ENCODE measurements at places on chromosomes 11 and 22.

DNA sequence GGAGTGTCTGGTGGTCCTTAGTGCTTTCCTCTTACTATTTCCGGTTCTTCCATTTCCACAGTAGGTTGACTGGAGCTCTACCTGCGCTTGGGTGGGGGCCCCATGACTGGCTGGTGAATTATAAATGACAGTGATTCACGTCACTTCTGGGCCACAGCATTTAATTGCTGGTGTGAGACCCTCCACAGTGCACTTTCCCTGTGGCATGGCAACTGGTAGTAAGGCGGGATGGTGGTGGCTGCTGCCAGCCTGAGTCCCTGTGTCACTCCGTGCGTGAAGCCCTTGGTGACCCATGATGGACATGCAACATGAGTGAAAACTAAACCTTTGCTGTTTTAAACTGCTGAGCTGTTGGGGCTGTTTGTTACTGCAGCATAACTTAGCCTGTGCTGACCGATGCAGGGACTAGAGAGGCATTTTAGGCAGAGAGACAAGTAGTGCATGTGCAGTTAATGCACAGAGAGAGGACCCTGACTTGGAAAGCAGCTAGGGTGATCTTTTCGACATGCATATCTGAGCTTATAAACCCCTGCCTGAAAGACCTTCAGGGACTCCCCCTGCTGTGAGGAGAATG, 3.1 kb downstream of the PRDM11 start:
- no peak for ATAC-seq

GRCh38 chr11:1519028-1520010, 32.7 kb upstream of the MOB2 start:
- ATAC-seq: no peak

- no peak for ATAC-seq
These were observed 23.5 kb downstream of the BBOX1 start for GRCh38 chr11:27064086-27064485.

GRCh38 chr11:25536289-25536688, 795.6 kb upstream of the ANO3 start:
- ATAC-seq: no peak

GRCh38 chr11:100734743-100735527, 47.8 kb downstream of the ARHGAP42 start:
- no peak for ATAC-seq

GRCh38 chr11:67315325-67315909, 12.1 kb downstream of the SSH3 start:
- no peak for ATAC-seq

- no peak for ATAC-seq
These were observed 861.4 kb upstream of the RAG2 start for GRCh38 chr11:37459456-37459855.

GRCh38 chr11:66226101-66226500, 42.3 kb upstream of the RAB1B start:
- ATAC-seq: no peak

DNA sequence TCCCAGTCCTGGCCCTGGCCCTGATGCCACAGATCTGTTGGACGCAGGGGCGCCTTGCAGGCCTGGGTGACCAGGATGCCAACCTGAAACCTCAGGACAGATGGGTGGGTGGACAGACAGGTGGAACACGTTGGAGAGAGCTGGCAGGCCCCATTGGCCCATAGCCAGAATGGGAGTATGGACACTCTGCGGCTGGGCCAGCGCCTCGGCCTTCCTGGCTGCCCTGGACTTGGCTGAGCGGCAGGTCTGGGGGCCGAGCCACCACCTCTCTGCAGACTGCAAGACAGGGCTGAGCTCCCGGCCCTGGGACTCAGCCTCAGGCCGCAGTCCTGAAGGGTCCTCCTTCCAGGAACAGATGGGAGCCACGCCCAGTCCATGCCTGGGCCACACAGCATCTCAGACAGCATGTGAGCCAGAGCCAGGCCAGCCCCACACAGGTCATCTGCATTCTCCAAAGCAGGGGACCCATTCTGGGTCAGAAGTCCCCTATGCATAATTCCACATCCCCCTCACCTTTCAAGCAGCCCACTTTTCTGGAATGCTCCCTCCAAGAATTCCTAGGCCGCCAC, 14.1 kb downstream of the WNT7B start:
- no peak for ATAC-seq

DNA sequence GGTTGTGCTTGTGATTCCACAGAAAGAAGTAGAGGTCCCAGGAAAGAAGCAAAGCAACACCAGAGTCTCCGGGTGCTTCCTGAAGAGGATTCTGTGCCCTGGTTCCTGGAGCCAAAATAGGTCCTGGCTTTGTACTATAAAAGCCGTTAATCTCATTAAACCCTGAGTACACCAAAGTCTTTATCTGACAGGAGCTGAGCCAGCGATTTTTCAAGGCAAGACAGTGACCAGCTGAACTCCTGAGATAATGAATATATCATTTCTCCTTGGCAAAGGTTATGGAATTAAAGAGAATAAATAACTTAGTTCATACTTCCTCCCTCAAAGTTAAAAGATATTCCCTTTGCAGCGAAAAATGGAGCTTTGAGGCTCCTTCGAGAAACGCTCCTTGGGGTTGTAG, 5.2 kb downstream of the TMEM138 start:
- ATAC-seq: no peak

- no peak for ATAC-seq
These were observed 38.0 kb upstream of the IL17RA start for GRCh38 chr22:17046566-17047348.

GRCh38 chr22:40749829-40750228, 69.3 kb downstream of the SLC25A17 start:
- ATAC-seq: no peak

DNA sequence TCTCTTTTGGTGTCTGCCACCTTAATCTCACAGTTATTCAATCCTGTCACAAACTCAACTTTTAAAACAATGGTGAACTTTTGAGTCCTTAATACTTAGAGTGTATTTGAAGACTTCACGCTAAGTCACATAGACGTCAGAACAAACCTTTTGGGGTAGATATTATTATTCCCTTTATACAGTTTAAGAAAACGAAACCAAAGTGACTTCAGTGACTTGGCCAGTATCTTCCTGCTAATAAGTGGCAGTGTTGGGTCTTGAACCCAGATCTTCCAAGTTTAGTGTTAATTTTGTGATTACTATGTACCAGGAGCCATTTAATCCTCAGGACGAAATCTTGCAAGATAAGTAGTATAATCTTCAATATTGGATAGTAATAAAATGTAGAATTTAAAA, 691 bp downstream of the CEP295 start:
- ATAC-seq: no peak

GRCh38 chr11:124176925-124177715, 6.0 kb upstream of the OR10D3 start:
- ATAC-seq: no peak

GRCh38 chr11:86396396-86396795, 21.7 kb downstream of the CCDC81 start:
- peak; percentile 74 for ATAC-seq

- ATAC-seq: peak; percentile 71
These were observed 19.8 kb downstream of the PTDSS2 start for GRCh38 chr11:469684-470560.

GRCh38 chr22:24188705-24189248, 7.5 kb downstream of the SUSD2 start:
- ATAC-seq: peak; percentile 4

DNA sequence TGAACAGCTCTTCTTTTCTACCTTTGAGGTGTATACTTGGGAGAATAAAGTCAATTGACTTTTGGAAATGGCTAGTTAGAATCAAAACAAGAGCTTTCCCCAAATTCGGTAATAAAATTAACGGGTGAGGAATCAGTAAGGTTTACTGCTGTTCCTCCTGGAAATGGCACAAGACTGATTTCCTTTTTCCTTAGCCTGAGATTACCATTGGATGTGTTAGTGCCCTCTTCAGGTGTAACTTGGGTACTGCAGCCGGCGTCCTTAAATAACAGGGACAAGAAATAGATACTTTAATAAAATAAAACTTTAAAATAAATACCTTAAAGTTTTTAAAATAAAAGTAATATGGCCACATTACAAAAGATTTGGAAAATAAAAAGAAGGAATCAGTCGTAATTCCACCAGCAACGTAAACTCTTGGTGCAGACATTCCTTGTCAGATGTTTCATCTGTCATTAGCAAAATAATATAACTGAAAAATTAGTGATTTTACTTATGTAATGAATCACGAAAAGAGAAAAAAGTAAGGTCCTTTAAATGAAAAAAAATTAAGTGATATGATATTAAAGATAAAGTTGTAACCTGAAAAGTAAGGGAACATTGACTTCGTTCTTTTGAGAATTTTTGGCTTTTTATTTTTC, 29.7 kb downstream of the ZFTA start:
- ATAC-seq: peak; percentile 82

DNA sequence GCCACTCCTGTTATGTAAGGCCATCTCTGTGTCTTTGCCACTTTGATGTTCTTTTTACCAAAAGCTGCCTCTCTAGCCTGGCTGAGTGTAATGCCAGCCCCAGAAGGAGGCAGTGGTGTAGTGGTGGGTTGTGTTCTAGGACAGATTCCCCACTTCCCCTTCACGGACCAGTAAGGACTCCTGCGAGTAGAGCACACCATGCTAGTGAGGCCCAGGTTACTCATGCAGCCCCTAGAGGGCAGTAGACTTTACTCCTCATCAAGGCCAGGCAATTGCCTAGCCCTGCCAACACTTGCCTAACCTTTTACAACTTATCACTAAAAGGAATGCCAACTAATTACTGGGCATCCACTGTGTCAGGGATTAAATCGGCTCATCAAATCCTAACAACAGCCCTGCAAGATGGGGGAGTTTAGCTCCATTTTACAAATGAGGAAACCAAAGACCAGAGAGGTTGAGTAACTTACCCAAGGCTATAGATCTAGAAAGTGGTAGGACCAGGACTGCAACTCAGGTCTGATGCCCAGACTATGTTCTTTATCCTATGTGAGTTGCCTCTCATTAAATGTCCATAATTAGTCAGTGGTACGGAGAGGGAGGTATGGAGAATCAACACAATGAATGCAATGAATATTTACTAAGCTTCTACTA, 75.3 kb downstream of the APIP start:
- ATAC-seq: peak; percentile 84

DNA sequence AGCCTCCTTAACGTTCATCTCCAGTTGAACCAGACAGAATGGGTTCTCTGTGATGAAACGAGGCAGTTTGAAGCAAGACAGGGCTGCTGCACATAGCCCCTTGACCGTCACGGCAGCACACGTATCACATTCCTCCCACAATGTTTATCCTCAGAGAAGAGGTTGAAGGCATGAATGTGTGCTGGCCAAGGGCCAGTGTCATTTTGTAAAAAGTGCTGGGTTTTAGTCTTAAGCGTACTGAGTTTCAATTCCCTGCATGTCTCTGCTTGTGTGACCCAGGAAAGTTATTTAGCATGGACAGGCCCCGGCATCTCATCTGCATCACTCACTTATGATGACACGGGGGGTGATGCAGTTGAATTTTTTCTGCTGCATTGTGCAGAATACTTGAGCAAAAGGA, 31.6 kb downstream of the TTC12 start:
- ATAC-seq: no peak

DNA sequence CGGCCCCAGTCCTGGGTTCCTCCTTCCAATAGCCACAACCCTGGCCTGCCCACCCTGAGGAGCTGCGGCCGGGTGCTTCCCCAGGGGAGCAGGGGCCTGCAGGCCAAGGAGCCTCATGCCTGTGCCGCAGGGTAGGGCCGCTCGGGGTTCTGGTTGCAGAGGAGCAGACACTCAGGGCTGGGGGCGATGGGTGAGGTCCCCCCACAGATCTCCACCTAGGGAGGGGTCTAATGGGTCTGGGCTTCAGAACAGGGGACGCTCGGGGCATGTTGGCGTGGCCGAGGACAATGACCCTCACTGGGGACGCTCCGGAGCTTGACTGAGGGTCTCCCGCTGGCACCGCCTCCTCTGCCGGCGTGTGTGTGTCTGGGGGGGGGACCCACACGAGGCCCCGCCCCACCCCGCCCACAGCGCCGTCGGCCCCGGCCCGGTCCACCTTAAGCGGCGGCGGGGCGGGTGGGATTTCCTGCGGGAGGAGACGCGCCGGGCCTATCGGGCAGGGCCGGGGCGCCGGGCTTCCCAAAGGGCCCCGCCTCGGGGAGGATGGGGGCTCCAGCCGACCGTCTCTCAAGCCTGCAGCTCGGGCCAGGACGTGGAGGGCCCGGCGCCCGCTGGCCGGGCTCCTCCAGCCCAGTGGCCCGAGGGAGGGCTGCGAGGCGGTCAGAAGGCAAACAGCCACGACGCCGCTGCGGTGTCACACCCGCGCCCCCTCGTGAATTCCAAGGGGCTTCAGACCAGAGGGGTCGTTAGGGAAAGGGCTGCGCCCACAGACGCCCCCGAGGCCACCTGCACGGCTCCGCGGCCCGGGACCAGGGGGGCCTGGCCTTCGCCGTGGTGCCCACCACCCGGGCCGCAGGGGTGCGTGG, 640 bp upstream of the ZDHHC8 start:
- ATAC-seq: peak; percentile 87

GRCh38 chr11:95487938-95488337, 256.9 kb upstream of the SESN3 start:
- no peak for ATAC-seq

GRCh38 chr11:44333271-44334218, 23.6 kb upstream of the ALX4 start:
- ATAC-seq: no peak

DNA sequence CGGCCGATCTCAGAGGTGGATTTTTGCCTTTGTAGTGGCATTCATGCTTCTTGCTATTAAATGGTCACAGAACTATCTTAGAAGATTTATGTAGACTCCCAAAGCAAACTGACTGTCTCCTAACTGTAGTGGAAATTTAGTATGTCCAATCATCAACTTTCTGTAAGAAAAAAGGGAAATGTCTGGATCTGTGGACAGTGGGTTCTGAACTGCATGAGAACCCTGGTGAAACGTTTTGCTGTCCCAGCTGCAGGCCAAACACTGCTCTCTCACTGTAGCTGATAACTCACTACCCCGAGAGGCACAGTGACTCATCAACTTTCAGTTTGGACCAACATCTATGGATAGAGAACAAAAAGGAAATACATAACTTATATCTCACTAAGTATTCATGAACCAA, 387.1 kb downstream of the SOX6 start:
- peak; percentile 95 for ATAC-seq

GRCh38 chr11:108597736-108598355, 4.3 kb upstream of the EXPH5 start:
- no peak for ATAC-seq

DNA sequence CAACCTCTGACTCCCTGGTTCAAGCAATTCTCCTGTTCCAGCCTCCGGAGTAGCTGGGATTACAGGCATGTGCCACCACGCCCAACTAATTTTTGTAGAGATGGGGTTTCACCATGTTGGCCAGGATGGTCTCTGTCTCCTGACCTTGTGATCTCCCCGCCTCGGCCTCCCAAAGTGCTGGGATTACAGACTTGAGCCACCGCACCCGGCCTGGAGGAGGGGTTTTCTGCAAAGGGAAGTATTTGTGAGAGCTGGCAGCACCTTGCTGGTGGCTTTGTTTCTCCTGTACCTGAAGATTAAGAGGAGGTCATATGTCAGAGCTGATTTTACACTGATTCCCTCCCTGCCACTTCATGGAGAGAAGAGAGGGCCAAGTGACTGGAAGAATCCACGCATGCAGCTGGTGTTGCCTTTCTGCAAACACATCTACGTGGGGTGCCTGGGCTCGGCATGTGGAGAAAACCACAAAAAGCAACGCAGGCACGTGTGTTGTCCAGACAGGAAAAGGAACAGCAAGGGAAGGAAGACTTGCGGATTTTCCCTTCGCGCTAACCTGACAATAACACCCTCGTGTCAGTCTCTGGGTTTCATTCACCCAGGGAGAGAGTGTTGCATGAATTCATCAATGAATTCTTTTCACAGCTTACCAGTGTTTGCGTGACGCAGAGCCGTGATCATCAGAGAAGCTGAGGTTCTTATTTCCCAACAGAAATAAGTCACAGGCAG, 61.9 kb downstream of the TSPAN18 start:
- no peak for ATAC-seq

- peak; percentile 96 for ATAC-seq
These were observed 20.9 kb upstream of the UPB1 start for GRCh38 chr22:24474221-24474620.

- ATAC-seq: peak; percentile 84
These were observed 38.5 kb upstream of the CYP2D6 start for GRCh38 chr22:42169055-42169469.

Data from SK-N-SH treated with all-trans-retinoic acid at 6 μM for 48 hours (cell line).